EL (cell line): ENCODE measurements at places on chromosomes 7 and 10.

DNA sequence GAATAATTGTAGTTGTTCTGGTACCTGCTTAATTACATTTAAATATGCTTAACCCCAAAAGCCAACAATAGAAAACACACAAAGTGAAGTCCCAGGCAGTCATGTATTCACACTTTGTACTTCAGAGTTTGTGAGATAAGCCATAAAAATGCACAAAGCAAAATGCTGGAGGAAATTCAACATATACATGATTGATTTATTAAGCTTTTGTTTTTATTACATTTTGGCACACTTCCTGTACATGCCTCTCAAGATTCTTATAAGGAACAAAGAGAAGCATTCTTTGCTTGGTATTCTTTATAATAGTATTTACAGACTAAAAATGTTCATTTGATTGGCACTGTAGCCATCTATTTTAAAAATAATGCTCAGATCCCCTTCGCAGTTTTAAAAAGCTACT is 107.7 kb upstream of the ANK3 start:
- DNase-seq = no peak

DNA sequence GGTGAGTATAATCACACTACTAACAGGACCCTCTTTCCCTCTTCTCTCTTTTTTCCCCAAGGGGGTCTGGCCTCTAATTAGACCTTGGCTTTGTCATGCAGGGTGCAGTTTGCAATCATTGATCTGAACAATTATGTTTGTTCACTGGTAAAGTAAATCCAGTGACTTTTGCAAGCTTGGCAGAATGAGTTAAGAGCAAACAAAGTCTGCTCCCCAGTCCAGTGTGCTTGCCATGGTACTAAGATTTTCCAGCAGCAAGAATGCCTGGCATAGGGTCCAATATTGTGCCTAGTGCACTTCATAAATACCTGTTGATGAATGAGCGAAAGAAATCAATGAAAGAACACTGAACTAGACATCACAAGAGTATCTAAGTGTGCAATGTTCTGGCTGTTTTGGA is 43.9 kb downstream of the PLXDC2 start:
- DNase-seq = no peak

- DNase-seq = no peak
Measured at GRCh38 chr10:11255796-11256444, 238.2 kb downstream of the CELF2 start.

GRCh38 chr7:148151778-148152177 is 438.8 kb upstream of the C7orf33 start:
- DNase-seq = no peak

GRCh38 chr10:73793456-73793855 is 8.1 kb downstream of the ZSWIM8 start:
- no peak for DNase-seq

DNA sequence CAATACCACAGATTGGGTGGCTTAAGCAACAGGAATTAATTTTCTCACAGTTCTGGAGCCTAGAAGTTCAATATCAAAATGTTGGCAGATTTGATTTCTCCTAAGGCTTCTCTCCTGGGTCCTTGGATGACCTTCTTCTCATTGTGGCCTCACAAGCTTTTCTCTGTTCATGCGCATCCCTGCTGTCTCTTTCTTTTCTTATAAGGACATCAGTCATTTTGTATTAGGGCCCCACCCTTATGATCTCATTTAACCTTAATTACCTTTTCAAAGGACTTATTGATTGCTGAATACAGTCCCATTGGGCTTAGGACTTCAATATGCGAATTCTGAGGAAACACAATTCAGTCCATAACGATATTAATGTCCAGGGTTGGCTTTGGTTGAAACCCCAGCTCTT is 285.4 kb downstream of the HDAC9 start:
- no peak for DNase-seq

GRCh38 chr10:77857272-77857671 is 69.3 kb downstream of the DLG5 start:
- peak; percentile 24 for DNase-seq

- DNase-seq = no peak
Measured at GRCh38 chr10:103124420-103125096, 68.5 kb downstream of the NT5C2 start.

GRCh38 chr7:130182990-130183389 is 22.2 kb downstream of the TMEM209 start:
- no peak for DNase-seq

DNA sequence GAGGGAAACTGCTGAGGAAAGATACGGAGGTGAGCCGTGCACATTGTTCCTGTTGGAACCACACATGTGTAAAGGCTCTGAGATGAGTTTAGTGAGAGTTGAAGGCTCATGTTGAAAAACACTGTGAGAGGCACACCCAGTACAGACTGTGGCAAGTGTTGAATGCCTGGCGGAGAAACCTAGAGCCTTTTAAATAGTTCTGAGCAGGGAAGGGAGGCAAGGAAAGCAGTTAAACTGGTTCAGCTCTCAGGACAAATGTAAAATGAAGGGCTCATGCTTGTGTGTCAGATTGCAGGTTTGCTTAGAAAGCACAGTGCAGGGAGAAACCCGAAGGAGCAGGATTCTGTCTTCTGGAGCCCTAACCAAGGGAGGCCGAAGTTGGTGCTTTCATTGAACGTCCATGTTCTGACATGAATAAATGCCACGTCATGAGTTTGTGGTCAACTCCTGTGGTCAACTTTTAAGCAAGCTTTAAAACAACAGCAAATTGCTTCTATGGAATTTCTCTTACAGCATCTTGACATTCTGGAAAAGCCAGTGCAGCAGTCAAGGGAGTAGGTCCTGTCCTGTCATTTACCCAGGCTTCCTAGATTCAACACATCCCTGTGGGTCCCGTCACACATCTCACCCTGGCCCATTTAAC is 650.9 kb upstream of the GALNT17 start:
- DNase-seq = no peak

GRCh38 chr7:116591202-116592040 is 66.6 kb downstream of the CAV1 start:
- DNase-seq = peak; percentile 30

DNA sequence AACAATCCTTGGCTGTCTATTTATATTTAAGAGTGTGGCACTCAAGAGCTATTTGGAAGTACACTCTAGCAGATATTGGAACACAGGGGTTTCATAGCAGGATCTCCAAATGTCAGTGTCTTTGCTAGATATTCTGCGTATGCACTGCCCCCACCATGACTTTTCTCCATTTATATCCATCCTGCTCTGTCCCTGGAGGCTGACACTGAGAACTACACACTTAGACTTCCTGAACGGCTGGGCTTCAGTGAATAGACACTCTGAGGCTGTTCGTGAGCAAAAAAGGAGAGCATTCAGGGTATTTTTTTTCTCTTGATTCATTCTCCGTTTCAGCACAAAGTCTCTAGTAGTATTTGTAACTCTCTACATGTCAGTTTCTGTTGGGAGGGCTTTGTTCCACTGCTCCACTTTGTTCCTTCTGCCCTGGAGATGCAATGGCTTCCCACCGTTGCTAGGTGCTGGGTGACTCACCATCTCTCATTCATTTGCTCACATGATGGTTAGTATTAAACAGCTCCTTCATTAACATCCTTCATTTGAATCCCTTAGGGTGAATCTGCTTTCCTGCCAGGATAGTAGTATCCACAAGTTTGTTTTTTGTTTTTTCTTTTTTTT is 155.9 kb upstream of the SLC13A1 start:
- no peak for DNase-seq

GRCh38 chr10:35979116-35979515 is 337.0 kb upstream of the FZD8 start:
- no peak for DNase-seq

DNA sequence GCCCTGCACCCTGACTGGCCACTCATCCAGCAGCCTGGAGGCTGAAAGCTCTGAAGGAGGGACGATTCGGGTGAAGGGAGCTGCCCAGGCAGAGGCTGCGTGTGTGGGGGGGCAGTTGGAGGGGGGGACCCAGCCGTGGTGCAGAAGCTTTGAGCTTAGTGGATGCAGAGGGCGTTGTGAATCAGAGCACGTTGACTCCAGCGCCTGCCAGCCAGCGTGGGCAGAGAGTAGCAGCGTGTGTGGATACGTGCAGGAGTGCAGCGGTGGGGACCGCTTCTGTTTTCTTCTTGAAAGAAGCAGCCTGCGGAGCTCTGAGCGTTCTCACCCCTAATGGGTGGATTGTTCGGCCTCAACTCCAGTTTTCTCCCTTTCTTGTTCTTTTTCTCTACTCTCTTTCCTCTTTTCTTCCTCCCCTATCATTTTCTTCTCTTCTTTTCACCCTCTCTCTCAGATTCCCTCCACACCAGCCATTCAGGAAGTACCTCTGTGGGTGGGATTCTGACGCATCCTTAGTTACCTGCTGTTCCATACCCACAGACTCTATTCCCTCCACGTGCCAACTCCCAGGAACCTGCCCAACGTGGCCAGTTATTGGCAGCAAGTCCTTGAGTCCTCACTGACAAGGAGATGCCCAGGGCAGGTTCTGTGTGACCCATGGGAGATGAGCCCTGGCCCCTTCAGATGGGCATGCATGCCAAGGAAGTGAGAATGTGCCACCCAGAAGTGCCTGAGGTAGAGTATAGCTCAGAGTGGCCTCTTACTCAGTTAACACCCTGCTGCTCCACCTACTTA is 47.4 kb downstream of the SORCS3 start:
- DNase-seq = no peak

DNA sequence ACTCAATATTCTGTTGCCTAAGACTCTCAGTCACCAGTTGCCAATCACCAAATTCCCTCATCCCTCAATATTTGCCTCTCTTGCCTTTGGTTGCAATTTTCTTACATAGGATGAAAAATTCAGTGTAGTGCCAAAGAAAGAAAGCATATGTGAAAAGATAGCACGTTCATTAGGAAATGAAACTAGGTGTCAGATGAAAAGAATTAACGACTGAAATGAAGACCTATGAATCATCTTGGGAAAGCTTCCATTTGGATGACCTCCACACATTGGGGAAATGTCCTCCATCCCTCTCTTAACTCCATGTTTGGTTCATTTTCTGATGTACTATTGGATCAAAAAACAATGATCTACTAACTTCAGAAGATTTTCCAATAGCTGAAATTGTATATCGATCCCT is 145.1 kb upstream of the MEOX2 start:
- DNase-seq = no peak

- no peak for DNase-seq
Measured at GRCh38 chr7:1012004-1012715, 29.2 kb downstream of the CYP2W1 start.

DNA sequence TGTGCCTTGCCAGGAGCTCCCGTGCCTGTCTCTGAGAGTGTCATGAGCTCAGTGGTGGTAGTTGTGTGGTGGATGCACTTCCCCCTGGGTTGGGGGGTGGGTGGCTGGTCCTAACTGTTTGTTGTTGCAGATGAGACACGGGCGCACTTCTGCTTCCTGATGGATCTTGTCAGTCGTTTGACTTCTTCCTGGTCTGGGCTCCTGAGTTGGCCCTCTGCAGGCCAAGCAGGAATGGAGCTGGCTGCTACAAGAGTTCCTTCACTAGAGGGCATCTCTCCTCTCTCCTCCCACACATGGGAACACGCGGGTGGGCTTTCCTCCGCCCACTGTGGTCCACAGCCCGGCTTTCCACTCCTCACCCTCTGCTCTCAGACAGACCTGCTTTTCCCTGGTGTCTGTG is 82.0 kb downstream of the BMS1 start:
- peak; percentile 26 for DNase-seq

- no peak for DNase-seq
Measured at GRCh38 chr7:47472444-47473157, 109.3 kb downstream of the TNS3 start.

- DNase-seq = no peak
Measured at GRCh38 chr10:110528224-110528996, 30.7 kb downstream of the DUSP5 start.

DNA sequence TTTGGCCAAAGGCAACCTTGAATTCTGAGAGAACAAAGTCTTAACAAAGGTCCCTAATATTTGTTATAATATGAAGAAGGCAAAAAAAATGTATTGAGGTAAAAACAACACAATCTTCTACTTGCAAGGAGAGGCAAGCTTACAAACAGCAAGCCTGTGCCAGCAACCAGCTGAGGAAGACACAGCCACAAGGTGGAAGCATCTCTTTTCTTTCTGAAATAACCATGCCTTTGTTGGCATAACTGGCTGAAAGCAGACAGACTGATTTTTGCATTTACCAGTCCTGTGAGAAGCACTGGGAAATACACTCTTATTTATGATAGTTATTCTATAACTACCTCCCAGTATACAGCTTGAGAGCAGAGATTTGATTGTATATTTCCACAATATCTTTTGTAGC is 292.0 kb downstream of the PHTF2 start:
- DNase-seq = peak; percentile 2

GRCh38 chr10:20004087-20004523 is 187.9 kb downstream of the PLXDC2 start:
- DNase-seq = no peak

GRCh38 chr10:44883593-44884331 is 27.4 kb upstream of the TMEM72 start:
- no peak for DNase-seq

DNA sequence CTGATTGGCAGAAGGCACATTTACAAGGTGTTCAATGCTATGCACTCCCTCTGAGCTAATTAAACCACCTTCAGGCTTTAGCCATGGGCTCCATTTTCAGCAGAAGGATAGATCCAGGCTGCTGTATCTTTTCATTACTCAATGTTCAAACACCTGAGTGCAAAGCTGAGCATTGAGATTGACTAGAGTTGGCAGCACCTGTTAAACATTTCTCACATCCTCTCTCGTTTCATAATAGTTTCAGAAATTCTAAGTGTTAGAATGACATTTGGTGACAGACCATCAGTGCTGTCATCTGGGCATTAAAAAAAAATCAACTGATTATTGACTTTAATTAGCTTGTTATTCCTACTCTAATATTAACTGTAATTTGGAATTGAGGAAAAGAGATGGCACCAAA is 187.1 kb upstream of the SEMA3E start:
- no peak for DNase-seq

DNA sequence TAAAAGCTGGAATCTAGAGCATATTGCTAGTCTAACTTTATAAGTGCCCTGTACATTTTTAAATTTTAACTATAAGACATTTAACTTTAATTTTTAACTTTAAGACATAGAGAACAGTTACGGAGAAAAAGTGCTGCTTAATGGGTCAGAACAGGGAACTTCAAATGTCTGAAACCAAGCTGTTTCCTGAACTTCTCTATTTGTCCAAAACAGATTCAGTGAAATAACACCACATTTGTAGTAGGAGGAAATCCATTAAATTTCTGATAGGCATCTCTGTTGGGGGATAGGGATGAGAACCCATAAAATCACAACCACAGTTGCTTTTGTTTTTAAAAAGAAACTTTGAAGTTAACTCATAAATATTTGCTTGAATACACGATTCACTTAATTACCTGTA is 170.8 kb upstream of the ANK3 start:
- DNase-seq = no peak

GRCh38 chr10:105070249-105070648 is 429.2 kb downstream of the SORCS3 start:
- no peak for DNase-seq

DNA sequence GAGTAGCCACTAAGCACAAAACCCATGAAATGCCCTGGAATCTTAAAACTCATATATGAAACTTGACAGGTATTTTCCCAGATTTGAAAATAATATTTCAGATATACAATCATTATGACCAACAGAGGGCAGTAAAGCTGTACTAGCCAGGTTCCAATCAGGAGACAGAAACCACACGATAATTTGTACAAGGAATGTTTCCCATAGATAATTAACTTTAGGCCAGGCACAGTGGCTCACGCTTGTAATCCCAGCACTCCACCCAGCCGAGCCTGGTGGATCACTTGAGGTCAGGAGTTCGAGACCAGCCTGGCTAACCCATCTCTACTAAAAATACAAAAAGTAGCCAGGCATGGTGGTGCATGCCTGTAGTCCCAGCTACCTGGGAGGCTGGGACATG is 31.0 kb upstream of the NUB1 start:
- DNase-seq = peak; percentile 11
